ENCODE measurements at places on chromosomes 12 and 14.

DNA sequence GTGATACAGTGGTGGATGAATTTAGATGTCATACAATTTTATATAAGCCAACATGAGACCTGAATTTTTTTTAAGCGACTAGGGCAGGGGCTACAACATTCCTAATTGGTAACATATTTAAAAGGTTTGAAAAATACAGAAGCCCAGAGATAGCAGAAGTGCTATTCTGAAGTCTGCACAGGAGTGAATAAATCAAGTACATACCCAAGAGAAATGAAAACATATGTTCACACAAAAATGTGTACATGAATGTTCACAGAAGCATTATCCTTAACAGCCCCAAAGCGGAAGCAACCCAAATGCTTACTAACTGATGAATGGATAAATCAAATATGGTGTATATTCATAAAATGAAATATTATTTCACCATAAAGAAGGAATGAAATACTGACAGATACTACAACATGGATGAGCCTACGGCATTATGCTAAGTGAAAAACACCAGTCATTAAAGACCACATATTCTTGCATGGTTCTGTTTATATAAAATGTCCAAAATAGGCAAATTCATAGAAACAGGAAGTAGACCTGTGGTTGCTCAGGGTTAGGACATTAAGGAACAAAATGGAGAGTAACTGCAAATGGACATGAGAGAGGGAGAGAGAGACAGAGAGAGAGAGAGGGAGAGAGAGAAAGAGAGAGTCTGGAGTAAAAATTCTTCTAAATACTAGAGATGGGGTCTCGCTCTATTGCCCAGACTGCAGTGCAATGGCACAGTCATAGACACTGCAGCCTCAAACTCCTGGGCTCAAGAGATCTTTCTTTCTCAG lies 28.0 kb upstream of the GXYLT1 start:
- DNase-seq, result no peak

- DNase-seq, result peak; percentile 80
Observed at GRCh38 chr12:56129206-56129941, 1.3 kb downstream of the ESYT1 start.

DNA sequence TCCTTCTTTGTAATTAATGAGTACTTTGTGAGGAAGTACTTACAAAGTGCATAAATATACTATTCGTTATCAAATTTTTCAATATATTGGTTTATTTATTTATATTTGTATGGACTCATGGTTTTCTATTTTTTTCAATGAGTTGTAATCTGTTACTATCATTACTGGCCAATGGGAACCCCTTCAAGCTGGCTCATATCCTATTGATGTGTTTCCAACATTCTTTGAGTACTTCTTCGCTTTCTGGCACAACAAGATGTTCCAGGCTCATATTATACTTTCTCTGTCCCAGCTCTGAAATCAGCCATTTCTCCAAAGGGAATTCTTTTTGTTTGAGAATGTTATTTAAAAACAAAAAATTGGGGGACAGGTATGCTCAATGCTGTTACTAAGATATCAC lies 17.5 kb downstream of the YBX3 start:
- no peak for DNase-seq

DNA sequence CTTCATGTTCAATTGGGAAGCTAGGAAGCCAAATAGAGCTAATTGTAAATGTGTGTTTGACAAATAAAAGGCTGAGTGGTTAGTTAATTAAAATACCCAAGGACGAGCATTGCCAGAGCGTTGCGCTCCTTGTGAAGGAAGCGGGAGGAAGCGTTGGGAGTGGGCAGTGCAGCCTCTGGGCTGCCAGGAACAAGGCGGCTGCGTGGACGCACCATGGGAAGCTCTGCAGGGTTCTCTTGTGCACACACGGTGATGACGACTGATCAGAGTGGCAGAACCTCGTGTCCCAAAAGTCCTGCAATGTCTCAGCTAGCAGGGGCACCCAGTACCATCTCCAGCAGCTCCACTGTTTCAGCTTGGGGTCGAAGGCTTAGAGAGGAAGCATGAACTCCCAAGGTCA lies 546.6 kb upstream of the TMEM132C start:
- DNase-seq, result no peak

GRCh38 chr12:20374795-20375194 lies 6.5 kb downstream of the PDE3A start:
- no peak for DNase-seq

- no peak for DNase-seq
Observed at GRCh38 chr12:129169928-129170327, 316.6 kb downstream of the GLT1D1 start.

DNA sequence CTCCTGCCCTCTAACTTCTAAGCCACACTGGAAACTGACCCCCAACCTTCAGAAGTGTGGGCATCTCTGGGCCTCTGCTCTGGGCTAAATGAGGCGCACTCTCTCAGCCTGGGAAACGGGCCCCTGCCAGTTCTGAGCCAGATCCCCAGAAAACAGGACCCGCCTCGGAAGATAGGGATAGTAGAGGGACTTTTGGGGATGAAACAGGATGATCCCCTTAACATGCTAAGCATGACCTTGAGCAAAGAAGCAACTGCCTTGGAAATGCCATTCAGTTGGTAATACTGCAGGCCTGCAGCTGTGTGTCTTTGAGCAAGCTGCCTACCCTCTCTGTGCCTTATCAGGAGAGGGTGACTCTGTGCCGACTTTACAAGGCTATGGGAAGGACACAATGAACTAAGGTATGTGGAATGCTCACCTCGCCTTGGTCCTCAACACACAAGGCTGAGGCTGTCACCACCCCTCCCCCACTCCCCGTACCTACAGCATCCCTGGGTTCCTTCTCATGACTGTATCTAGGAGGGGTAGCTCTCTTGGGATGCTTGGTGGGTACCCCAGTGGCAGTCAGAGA lies 54.0 kb downstream of the NCOR2 start:
- DNase-seq, result no peak

GRCh38 chr12:122297494-122297893 lies 31.2 kb upstream of the VPS33A start:
- no peak for DNase-seq

GRCh38 chr12:107600581-107601144 lies 84.9 kb upstream of the PWP1 start:
- no peak for DNase-seq

DNA sequence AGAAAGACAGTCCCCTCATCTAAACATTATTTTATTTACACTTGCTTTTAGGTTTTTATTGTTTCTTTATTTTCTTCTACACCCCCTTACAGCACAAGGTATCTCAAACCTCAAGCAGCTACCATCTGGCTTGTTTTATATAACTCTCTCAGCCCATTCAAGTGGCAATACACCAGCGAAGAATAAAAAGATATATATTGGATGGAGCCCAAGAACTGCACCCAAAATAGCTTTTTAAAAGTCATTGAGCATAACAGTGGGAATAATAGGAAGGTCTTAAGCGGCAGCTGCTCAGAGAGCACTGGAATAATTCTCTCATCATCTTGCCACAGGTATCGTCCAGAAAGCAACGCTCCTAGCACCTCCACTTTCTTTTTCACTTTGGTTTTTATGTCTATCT lies 322.5 kb downstream of the SYT1 start:
- DNase-seq, result no peak

DNA sequence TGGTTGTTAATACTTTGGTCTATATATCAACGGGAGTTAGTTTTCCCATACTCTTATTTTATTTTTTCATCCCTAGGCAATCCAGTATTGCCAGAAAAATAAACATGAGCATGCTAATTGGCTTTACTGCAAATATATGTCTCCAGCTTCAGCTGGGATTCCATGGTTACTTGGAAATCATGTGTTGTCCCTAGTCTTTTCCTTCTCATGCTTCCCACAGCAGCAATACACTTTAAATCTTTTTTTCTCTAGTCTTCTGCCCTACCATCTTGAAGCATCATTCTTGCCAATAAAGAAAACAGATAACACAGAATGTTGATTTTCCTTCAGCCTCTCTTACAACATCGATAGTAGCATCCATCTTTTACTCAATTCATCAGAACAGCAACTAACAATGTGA lies 60.2 kb downstream of the SLC2A13 start:
- no peak for DNase-seq

DNA sequence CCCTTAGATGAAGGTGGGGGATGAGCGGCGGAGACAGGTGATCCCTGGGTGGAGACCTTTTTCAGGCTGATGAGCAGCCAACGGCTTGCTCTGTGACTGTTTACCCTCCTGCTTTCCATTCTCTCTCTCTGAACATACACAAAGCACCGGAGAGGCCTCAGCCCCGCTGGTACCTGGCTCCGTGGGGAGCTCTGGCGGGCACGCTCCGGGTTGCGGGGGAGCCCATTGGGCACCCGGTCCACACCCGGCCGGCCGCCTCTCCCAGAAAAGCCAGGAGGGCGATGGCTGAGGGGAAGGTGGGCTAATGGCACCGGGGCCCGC lies 545 bp downstream of the SMARCC2 start:
- DNase-seq, result no peak

DNA sequence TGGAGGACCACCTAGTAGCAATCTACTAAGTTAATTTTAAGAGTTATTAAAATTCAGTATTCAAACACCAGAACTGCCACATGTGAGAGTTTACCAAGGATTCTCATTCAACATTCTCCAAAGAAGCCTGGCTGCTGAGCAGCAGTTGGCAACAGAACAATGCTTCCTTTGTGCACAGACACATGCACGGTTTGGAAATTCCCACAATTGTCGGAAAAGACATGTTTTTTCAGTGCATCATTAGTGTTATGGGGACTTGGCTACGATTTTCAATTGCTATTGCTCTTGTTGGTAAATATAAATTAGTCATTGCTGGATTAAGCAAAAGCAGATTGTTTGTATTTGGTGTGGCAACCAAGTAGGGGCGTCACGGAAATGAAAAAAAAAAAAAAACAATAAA lies 22.2 kb downstream of the ST8SIA1 start:
- DNase-seq, result no peak

- peak; percentile 37 for DNase-seq
Observed at GRCh38 chr12:122023339-122024131, 1.9 kb downstream of the BCL7A start.

DNA sequence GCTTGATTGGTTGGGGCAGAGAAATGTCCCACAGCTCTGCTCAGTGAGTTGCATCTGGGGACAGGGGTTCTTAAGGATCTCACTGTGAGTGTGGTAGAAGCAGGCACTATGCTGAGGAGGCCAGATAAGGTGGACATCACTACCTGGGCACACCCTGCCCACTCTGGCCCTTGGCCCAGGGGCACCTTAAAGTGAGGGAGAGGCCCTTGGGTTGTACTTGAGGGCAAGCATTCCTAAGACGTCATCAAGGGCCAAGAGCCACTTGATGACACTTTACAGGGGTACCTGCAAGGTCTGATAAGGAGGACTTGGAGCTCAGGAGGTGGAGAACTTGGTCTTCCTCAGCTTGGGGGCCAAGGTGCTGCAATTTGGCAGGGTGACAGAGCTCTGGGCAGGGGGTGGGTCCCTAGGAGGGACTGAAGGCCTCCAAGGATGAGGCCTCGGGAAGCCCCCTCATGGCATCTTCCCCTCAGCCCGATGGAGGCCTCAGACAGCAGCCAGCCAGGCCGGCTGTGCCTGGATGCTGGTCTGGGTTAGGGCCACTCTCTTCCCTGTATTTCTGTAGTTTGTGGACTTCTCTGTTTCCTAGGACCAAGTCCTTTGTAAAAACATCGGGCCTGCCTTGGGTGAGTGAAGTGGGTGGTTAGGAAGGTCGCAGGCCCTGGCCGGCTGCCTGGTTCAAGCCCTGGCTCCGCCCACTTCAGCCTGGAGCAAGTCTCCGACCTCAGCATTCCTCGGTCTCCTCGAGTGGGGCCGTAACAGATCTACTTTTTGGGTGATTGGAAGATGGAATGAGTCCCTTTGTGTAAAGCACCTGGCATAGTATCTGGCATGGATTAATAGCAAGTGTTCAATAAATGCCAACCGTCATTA lies 24.8 kb downstream of the GPR68 start:
- no peak for DNase-seq

DNA sequence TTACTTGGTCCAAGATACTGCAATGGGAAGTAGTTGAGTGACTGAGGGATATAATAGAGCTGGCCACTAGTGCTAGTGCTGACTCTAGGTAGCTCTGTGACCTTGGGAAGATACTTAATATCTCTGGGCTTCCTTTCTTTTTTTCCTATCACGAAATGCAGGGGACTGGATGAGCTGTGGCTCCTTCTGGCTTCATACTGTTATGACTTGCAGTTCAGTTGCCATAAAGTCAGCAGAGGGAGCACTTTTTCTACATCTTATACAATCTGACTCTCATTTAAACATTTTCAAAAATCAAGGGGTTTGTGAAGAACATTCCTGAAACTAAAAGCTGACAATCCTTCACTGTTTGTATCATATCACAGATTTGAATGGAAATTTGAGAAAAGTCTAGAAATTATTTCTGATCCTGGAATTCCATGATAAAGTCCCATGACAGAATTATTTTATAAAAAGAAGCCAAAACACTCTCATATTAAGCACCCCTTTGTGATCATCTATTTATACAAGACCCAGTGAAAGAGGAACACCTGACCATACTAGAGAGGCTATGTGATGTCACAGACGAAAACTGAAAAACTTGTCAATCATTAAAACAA lies 5.3 kb downstream of the BHLHE41 start:
- no peak for DNase-seq

DNA sequence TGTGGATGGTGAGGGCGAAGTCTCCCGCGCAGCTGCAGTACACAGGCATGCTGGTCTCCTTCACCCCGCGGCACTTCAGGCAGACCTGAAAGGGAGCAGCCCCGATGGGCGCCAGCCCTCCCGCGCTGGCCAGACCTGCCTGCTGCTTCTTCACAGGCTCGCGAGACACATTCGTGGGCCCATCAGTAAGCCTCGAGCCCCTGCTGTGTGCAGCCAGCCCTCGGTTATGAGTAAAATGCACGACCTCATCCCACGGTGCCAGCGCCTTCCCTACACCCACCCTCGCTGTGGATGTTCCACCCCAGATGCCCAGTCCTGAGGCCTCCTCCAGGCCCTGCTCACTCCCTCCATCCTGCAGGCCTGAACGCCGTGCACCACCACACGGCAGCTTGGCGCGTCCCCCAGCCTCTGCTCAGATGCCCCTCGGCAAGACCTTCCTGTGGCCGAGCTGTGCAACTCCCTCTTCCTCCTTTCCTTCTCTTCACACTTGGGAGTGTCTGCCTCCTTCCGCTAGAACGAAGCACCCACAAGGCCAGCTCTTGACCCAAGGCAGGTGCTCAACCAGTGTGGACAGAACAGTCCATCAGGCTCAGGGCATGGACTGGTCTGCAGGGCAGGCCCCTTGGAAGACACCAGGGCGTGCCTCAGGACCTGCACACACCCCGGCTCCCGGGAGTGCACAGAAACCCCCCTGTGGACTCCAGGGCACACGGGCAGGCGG lies 6.5 kb downstream of the P2RX2 start:
- no peak for DNase-seq
